HCT116 (cell line): ENCODE measurements at places on chromosomes 7 and 10. TPM values are rescaled to one million over a fixed set of nuclear protein-coding genes. Genes with fewer than 3 reads are reported as not detected.

GRCh38 chr7:156988343-156989185 is 21.9 kb downstream of the MNX1 start:
- no peaks in the 10 kb centered on the region for H3K27me3 ChIP-seq
- H3K36me3 ChIP-seq: no peaks in the 10 kb centered on the region
- no peak overlapping the region for H3K4me3 ChIP-seq
- no peak for DNase-seq

DNA sequence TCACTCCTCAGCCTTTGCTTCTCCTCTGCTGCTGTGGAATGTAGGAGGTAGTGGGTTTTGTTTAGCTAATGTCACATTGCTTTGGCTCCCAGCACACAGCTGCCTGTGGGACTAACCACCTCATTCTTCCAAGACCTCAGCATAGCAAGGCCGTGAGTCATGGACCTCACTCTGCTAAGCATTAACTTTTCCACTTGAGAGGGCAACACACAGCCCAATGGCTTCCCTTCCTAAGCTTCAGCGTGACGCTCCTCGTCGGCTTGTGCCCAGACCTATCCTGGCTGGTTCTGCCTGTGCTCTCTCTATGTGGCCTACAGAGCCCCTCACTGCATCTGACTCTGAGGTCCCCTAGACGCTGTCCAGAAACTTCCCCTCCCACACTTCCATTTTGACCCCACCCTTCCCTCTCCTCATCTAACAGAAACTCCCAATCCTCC is 23.3 kb downstream of the MYOF start:
- H3K4me3 ChIP-seq: peak overlapping the region; percentile 32
- H3K4me1 ChIP-seq: peaks cover 83% of the 10 kb centered on the region
- H3K27me3 ChIP-seq: no peaks in the 10 kb centered on the region

- H3K27me3 ChIP-seq: no peaks in the 10 kb centered on the region
- H3K4me1 ChIP-seq: no peaks in the 10 kb centered on the region; the same call in 1 of the 2 replicates
- H3K27ac ChIP-seq: no peak within 1 kb of the TSS
- peak; percentile 19 for DNase-seq
- peak within 1 kb of the TSS; percentile 60 for H3K4me3 ChIP-seq
Measured at GRCh38 chr7:87600130-87601124, at the start of gene ABCB1. Gene ABCB1, minus strand, starts transcription at chr7:87600884. Its CDS starts 700 bp downstream, at chr7:87600184.

Gene C7orf57
- 0.15 TPM for total RNA-seq

Gene SYCE1
- total RNA-seq: not detected

DNA sequence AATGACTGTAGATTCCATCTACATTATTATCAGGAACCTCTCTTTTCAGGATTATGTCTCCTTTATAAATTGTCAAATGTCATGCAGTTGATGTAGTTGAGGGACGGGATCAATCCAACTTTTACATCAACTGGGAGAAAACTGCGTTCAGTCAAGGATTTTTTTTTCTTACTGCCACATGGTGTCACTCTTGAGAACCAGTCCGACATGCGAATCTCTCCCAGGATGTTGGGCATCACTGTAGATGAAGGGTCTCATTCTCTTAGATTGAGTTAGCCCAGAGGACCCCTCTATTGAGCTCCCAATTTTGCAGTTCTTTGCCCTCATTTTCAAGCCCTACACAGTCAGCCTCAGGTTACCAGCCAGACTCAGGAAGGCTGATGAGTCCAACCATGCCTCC is 120.3 kb upstream of the PTPRZ1 start:
- H3K4me3 ChIP-seq: no peak overlapping the region
- no peak overlapping the region for H3K27ac ChIP-seq
- H3K4me1 ChIP-seq: no peaks in the 10 kb centered on the region
- no peaks in the 10 kb centered on the region for H3K36me3 ChIP-seq
- peak; percentile 2 for DNase-seq

Gene PCDH15
- not detected for total RNA-seq

GRCh38 chr10:64529003-64529350 is 1007.8 kb downstream of the REEP3 start:
- H3K4me1 ChIP-seq: no peaks in the 10 kb centered on the region
- no peak for DNase-seq
- H3K36me3 ChIP-seq: no peaks in the 10 kb centered on the region

GRCh38 chr10:43094085-43094484 is 17.2 kb downstream of the RET start:
- no peak overlapping the region for H3K27ac ChIP-seq
- no peaks in the 10 kb centered on the region for H3K36me3 ChIP-seq
- no peak for DNase-seq
- no peak overlapping the region for H3K4me3 ChIP-seq
- no peaks in the 10 kb centered on the region for H3K4me1 ChIP-seq

DNA sequence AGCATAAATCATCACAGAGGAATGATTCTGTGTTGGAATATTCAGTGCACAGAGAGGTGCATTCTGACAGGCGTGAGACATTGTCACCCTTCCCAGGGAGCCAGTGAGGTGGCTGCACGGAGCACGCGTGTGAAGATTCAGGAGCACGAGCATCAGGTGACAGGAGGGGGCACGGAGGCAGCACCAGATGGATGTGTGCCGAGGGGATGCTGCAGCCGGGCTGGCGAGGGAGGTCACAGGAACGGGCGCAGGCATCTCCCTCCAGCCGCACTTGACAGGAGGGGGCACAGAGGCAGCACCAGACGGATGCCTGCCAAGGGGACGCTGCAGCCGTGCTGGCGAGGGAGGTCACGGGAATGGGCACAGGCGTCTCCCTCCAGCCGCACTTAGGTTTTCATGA is 66.5 kb downstream of the DIP2C start:
- H3K4me3 ChIP-seq: no peak overlapping the region
- no peaks in the 10 kb centered on the region for H3K27me3 ChIP-seq
- no peaks in the 10 kb centered on the region for H3K4me1 ChIP-seq
- no peaks in the 10 kb centered on the region for H3K36me3 ChIP-seq
- no peak overlapping the region for H3K27ac ChIP-seq
- no peak for DNase-seq
